Foreskin fibroblast (primary cell): ENCODE measurements at places on chromosomes 4 and X.
A peak's percentile ranks its signal among the peaks of the same experiment; 100 is the strongest.

GRCh38 chrX:39204945-39205344, 403.7 kb downstream of the MID1IP1 start:
- no peak for DNase-seq

DNA sequence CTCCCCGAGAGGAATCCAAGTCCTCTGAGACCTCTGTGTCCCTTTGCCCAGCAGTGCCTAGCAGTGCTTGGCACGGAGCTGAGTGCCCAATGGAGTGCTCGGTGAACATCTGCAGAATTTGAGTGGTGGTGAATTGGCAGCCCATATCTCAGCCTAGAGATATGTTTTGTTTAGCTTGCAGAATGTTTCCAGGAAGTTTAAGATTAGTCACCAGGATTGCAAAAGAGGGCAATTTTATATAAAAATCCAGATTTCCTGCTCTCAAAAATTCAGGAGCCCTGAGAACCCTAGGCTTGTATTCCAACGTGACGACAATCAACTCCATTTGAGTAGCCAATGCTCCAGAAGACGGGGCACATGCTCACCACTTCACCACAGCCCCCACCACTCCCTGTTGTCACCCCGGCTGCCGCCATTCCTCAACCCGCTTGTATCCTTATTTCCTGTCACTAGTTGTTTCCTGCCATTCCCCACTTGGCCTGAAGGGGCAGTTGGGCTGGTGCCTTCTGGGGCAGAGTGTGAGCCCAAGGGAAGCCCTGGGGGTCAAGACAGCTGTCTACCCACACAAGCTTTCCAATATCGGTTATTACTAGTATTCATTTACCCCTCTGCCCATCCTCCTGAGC, 116.9 kb downstream of the EFNB1 start:
- peak; percentile 25 for DNase-seq

DNA sequence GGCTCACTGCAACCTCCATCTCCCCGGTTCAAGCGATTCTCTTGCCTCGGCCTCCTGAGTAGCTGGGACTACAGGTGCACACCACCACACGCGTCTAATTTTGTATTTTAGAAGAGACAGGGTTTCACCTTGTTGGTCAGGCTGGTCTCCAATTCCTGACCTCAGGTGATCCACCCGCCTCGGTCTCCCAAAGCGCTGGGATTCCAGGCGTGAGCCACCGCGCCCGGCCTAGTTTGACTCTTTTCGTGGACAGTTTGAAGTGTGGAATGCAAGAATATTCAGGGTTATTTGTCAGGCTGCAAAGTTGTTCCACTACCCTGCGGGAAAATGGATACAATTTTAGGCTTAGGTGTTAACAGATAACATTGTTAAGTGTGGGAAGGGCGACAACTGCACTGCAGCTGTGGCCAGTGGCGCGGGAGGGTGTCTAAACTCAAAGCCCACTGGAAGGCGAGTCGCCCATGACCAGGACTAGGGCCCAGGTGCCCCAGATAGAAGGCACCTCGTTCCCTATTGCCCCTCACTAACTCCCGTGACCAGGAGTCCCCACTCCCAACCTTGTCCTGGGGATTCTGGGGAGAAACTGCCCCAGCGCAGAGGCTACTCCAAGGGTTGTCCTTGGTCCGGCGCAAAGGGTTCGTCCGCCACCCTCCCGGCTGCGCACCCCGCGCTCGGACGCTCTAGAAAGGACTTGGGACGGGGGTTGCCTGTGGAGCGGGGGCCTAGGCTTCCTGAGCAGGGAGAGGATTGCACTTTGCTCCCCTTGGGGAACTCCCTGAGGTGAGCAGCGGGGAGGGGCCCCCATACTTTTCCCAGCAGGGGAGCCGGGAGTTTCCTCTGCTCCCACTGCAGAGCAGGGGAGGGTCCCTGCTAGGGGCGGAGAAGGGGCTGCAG, 1.1 kb upstream of the CD99 start:
- DNase-seq: no peak

DNA sequence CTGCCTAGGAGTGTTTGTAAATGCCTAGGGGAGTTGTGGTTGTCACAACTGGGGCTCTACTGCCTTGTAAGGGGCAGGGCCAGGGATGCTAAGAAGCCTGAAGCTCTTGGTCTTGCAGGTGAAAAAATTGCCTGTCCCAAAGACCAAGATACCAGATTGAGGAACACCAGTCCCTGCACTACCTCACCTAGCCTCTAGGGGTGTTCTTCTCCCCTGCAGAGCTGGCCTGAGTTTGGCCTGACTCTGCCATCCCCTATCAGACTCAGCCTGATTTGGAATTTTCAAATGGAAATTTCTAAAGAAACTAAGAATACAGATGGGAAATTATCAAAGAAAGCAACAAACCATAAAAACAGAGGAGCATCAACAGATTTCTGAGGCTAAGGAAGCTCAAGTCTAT, 90.4 kb downstream of the ZC4H2 start:
- DNase-seq: no peak

DNA sequence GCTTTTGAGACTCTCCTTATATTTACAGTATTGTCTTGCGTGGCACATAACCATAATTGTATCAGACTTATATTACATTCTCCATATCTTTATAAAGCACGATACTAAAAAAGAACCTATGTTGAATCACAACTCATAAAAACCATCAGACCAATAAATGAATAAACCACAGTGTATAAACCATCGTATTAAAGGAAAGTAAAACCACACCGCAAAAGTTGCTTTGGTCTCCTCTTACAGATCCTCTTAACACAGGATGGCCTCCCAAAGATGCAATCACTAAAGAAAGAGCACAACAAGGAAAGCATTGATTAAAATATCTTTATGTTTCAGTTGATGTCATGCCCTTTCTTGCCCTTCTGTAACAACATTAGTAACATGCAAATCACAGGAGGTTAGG, 437.9 kb downstream of the AFF2 start:
- no peak for DNase-seq

- DNase-seq: peak; percentile 3
These were observed 116.3 kb upstream of the NALF2 start for GRCh38 chrX:69387567-69388487.

DNA sequence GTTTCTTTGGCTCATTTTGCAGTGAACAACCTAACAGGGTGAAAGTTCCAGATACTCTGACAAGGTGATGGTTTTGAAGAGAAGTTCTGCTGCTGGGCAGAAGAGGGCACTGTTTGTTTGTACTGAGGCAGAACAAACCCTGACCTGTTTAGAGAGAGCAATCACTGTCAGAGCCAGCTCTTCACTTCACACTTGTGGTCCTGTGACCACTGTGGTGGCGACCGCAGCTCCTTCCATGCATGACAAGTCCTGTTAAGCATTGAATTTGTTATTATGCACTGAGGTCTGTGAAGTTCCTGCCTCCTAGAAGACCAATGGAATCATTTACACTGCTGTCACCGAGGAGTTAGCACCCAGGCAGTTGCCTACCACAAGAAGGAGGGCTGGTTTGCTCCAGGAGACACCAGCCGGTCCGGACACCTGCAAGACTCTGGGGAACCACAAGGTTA, 86.6 kb downstream of the ZNF330 start:
- DNase-seq: peak; percentile 52

- DNase-seq: no peak
These were observed 17.4 kb downstream of the COL4A5 start for GRCh38 chrX:108456971-108457477.

- DNase-seq: no peak
These were observed 504.5 kb upstream of the FRG1 start for GRCh38 chr4:189436207-189436606.

- DNase-seq: peak; percentile 70
These were observed 41.5 kb upstream of the ANKRD50 start for GRCh38 chr4:124753941-124754581.

DNA sequence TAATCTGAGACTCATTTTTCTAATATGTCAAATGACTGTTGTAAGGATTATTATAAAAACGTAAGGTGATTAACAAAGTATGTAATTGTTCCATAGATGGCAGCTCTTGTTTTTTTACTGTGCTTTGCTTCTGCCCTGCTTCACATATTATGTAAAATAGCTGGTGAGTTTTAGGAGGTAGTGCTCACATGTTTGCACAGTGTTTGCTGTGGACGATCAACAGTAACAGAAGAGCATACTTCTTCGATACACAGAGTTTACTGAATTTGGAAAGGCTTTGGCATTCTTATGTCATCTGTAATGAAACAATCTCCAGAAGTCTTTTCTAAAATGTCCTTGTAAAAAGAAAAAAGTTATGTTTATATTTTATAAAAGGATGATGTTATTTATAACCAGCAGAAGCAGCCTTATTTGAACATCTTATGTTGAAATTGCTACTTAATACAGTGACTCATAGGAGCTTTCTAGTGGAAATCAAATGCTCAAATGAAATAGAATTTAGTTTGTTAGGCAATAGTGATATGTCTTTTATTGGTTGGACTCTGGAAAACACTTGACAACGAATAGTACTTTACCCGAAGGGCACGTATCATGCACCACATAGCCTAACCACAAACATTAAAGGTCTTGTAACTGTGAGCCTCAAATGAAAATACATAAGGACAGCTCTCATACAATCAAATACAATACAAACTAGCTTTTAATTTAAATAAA, 1.9 kb upstream of the MTTP start:
- DNase-seq: no peak

- no peak for DNase-seq
These were observed 84.3 kb upstream of the PSAPL1 start for GRCh38 chr4:7518871-7519637.

DNA sequence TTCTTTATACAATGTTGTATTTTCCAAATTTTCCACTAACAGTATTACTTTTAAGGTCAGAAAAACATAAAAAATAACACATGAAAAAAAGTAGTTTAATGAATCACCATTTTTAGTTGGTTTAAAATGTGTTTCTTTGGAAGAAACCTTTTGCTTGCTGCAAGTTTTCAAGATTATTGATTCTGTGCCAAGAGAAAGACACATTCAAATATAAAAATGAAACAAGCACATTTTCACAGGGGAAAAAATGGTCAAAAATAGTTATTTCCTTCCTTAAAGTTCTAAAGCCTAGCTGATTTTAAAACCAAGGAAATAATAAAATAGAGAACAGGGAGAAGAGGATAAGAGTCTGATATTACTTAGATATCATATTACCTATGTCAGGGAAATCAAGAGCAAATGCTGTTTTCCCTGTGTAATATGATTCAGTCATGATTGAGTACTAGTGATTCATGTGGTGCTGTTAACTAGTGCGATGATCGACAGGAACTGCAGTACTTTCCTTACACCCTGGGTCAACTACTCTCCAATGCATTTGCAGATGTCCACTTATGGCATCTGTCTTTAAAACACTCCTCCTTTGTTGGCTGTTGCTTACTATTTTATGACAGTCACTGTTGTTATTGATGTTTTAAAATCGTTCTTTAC, 103.8 kb downstream of the CAMK2D start:
- DNase-seq: peak; percentile 41

GRCh38 chr4:1508161-1509160, 102.2 kb upstream of the NKX1-1 start:
- no peak for DNase-seq

DNA sequence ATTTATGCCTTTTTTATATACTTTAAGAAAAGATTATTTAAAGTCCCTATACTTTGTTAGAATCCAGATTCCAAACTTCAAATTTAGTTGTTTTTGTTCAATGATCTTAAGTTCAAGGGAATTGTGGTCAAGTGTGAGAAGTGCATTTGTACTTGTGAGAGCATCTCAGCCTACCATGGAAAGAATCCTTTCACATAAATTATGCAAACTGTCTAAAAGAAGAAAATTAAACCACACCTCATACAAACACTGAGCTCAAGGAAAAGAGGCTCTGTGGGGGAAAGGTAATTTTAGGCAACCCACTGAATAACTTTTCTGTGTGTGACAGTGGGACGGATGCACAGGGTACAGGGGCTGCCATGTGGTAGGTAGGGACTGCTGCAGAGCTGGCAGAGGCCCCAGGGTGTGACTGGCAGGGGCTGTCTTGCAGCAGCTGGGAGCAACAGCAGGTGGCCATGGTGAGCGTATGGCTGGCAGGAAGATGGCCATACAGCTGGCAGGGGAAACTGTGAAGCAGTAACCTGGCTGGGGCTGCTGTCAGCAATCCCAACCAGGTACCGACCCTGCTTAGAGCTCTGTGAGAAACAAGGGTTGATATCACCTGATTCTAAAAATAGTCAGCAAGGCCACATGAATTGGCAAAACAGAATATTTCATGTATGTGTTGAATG, 130.6 kb downstream of the UGT8 start:
- DNase-seq: no peak

DNA sequence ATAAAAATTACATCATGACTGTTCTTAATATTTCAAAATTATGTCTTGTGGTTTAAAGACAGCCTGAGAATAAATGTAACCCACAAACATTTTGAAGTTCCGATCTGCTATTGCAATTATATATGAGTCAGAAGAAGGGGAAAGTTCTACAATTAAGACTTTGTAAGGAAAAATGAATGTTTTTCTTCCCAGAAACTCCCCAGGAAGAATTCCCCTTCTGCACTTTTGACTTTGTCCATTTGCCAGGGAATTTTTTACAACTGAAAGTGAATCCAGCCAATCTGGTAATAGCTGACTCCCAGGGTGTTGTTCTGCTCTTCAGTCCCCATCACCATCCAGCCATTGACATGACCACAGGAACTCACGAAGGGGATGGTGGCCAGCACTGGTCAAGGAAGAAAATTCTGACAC, 61.6 kb upstream of the NOCT start:
- DNase-seq: peak; percentile 53

DNA sequence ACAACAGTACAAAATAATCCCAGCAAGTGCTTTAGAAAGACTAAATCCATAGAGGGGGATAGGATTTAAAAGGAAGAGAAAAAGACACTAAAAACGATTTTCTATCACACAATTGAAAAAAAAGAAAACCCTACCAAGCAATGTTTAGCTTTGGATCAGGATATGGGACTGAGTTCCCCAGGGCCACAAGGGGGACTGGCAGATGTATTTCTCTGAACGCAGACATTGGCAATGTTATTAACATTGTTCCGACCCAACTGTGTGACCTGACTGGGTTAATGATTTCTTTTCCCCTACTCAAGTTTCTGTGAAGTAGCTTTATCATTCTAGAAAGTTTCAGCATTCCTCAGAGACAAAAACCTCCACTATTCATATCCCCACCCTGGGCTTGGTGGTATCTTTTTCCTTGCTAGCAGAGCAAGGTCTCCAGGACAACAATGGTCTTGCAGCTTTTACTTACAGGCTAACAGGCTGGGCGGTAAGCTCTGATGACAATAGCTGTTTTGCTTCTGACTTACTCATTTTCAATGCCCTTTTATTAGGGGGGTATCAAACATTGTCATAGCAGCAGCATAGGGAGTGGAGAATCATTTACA, 25.8 kb downstream of the SLC7A11 start:
- DNase-seq: no peak

DNA sequence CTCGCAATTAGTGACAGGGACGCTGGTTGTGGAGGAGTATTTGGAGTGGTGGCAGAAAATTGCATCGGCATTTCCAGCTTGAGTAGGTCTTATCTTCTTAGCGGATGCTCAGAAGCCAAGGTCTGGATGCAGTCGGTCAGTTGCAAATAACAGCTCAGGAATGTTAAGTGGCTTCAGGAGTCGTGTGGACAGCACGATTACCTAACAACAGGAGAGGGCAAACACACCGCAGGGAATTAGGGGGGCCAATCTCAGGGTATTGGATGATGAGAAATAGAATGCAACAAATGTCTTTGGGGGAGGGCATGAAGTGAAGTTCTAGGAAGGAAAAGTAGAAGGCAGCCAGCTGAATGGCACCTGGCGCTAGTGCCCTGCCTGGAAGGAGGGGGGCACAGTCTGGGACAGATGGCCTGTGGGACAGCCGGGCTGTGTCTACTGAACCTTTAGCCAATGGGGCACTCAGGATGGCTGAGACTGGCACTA, 11.8 kb downstream of the RASL11B start:
- no peak for DNase-seq

GRCh38 chrX:71214604-71215337, 8.3 kb upstream of the GJB1 start:
- DNase-seq: no peak
